Caco-2 (cell line): ENCODE measurements at places on chromosomes 2 and 18.

- peak; percentile 32 for DNase-seq
Observed at GRCh38 chr18:23422751-23423418, 30.2 kb upstream of the RIOK3 start.

DNA sequence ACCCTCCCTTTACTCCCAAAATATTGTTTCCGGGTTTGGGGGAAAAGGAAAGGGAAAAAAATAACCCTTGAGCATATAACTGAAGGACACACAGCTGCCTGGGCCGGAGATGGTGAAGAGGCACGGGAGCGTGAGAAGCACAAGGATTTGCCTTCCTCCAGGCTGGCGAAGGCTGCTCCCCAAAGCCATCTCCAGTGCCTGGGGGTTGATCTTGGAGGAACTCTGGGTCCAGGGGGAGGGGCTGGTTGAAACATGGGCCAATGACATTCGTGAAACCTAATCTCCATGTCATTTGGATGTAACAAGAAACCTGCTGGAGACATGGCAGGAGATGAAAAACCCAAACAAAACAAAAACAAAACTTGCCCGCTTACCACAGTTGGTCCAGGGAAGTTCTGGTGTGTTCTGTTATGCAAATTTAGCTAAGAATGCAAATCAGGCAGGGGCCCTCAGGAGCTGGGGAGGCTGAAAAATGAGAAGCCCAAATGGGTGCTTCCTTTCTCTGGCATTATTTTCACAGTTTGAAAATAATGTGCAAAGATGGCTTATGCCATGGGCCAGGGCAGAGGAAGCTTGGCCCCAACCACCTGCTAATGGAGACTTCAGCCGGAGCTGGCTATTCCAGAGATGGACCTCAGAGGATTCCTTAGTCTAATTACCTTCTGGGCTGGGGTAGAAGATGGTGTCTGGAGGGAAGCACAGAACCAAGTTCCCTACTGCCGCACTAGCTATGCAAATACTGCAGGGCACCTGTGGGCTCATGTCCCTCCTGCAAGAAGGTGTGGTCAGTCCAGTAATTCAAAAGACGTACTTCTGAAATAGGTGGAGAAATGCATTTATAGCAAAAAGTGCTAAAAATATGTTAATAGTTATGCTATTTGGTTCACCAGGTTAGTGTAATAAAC, 180.9 kb downstream of the BCL2 start:
- no peak for DNase-seq

GRCh38 chr2:22904126-22904684, 480.8 kb upstream of the KLHL29 start:
- DNase-seq: peak; percentile 42

DNA sequence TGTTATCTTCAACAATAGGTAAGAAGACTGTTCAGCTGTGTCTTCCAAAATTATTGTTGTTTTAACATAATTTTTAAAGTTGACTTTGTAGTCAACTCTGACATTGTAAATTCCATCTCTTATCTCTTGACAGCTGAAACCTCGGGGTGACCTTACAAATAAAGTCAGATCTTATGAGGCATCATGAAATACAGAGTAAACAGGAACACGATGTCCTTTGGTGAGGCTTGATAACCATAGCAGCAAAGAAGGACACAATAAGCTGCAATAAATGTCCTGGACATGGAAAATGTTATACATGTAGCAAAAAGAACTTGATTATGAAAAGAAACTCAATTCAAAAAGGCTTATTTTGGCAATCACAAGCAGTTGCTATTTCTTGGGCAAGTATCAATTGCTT, 618.9 kb upstream of the SLC39A10 start:
- DNase-seq: no peak

GRCh38 chr2:85078536-85078935, 54.7 kb upstream of the TCF7L1 start:
- no peak for DNase-seq

DNA sequence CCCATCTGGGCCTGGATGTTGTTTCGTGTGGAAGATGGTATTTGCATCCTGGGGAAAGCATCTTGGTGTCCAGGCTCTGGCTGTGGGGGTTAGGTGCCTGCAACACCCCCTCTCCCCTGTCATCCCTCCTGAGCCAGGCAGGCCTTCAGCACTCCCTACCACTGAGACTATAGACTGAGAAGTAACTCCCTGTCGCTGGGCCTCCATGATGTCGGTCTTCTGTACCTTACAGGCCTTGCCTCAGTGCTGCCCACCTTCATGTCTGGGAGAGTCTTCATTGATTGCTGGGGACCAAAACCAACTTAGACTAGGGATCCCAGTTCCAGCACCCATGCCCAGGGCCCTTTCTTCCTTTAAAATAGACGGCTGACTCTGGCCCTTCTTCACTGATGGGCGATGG, 33.1 kb upstream of the DNMT3A start:
- DNase-seq: no peak

DNA sequence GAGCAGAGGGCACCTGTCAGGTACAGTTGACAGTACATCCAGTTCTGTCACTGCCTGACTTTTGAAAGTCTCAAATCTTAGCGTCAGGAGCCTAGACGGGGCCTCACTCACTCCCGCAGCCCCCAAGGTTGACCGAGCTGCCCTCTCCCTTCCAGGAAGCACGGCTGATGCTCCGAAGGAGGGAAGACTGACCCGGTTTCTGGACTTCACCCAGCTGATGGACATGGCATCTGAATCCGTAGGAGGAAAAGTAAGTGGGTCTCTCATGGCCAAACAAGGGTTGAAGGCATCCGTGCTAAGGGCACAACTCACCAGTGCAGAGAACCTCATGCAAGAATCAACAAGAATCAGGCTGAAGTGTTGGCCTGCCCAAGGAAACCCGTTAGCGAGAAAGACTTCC, 12.9 kb downstream of the ALLC start:
- no peak for DNase-seq
